Stimulated activated naive B cell treated with anti-CD40 and anti-IgM and Interleukin-4, amounts not matched to agents 10 μg/mL and 1 μg/mL and 100 μg/mL, for 72 hours (primary cell): ENCODE measurements at places on chromosomes 12 and 14.
A peak's percentile ranks its signal among the peaks of the same experiment; 100 is the strongest.

- DNase-seq, result no peak
Measured at GRCh38 chr14:94139421-94139820, 10.0 kb upstream of the IFI27L2 start.

DNA sequence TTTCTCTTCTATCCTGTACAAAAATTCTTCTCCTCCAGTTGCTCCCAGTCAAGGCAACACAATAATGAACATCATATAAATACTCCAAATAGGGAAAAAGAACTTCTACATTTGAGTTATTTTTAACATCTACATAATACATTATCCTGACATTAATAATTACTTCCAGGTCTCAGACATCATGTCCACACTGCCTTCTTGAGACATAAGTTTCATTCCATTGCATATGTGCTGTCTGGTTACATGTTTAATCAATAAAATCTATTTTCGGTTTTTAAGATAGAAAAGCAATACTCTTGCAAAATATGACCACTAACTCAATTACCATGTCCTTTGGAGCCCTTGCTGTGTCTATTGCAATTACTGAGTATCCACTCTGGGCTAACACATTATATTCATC is 881.9 kb downstream of the GALC start:
- no peak for DNase-seq

GRCh38 chr12:47238669-47239114 is 158.9 kb upstream of the AMIGO2 start:
- no peak for DNase-seq

DNA sequence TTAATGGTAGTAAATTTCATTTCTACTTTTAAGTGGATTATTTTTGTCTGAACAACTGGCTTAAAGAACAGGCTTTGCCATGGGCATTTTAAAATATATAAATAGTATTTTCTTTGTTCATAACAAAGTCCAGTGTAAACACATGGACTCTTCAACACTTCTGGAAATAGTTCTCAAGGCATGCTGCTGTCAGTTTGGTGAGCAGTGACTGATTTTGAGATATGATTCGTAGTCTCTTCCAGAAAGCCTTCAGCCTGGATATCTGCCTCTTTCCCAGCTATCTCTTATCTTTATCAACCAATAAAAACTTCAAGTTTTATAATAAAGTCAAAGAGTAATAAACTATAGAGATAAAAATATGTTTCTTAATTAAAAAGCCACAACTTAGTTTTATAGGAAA is 110.7 kb downstream of the NAV3 start:
- DNase-seq, result no peak

- DNase-seq, result no peak
Measured at GRCh38 chr12:53191885-53192530, 11.3 kb upstream of the CSAD start.

- DNase-seq, result peak; percentile 9
Measured at GRCh38 chr12:118166946-118167345, 31.0 kb downstream of the PEBP1 start.

GRCh38 chr14:92603309-92604242 is 90.0 kb downstream of the RIN3 start:
- no peak for DNase-seq

DNA sequence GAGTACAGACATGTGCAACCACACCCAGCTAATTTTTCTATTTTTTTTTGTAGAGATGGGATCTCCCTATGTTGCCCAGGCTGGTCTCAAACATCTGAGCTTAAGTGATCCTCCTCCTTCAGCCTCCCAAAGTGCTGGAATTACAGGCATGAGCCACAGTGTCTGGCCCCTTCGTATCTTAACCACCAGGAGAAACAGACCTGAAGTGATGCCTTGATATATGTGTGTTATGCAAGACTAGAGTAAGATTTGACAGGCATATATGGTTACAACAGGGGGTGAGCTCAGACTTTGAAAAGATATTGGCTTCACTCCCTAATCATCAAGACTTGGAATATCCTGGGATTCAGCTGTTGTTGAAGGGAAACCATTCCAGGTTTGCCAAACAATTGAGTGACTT is 10.7 kb upstream of the GALNT6 start:
- no peak for DNase-seq

DNA sequence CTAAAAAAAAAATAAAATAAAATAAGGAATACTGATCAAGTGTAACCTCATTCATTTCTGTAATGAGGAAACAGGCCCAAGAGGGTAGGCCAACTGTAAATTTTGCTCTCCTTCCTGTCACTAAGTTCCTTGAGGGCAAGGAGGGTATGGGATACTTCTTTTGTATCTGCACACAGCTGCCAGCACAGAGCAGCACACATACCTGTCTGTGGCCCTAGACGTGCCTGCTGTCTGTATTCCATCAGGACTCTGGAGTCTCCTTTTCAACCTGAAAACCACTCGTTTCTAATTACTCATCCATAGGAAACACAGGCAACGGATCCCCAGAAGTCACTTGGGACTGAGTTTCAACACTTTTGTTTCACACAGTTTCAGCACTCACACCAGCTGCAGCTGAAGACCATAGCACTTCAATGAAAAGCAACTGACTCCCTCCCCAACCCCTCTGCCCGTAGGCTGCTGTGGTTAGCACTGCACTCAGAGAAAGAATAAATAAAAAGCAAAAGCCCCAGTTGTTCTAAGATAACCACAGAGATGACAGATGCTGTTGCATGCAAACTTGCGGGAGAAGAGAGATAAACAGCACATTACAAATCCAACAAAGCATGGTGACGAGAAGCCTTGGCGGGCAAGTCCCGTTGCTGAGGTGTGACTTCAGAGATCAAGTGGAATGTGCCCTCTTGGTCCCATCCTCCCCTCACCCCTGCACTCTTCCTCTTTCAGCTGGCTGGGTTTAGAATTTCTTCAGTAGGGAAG is 24.9 kb downstream of the CRACR2A start:
- no peak for DNase-seq

GRCh38 chr12:63028951-63029350 is 94.0 kb upstream of the PPM1H start:
- no peak for DNase-seq

- DNase-seq, result no peak
Measured at GRCh38 chr12:99393763-99394162, 253.8 kb upstream of the GARIN6 start.

- DNase-seq, result no peak
Measured at GRCh38 chr12:52097045-52097666, 17.7 kb downstream of the SMIM41 start.

DNA sequence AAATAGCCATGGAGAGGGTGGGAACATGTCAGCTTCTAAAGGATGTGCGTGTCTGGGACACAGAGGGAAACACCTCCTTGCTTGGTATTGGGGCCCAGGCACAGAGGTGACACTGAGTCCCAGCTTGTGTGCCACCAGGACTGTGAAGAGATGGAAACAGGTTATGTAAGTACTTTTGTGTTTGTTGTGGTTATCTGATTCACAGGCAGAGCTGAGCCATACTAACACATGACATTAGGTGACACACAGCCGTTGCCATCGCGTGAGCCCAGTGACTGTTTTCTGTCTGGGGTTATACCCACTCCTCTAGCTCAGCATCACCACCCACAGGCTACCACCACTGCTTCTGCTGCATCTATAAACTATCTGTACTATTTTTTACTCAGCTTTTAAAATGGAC is 12.1 kb upstream of the FLVCR2 start:
- no peak for DNase-seq
